ENCODE measurements at places on chromosomes 7 and 10. TPM values are rescaled to one million over a fixed set of nuclear protein-coding genes. Genes with fewer than 3 reads are reported as not detected.

The PRKAR2B gene
- total RNA-seq = 227 TPM

The HOXA11 gene
- total RNA-seq = not detected

The HOXA1 gene
- total RNA-seq = not detected

The C10orf105 gene
- under 0.01 TPM for total RNA-seq

The YAE1 gene
- total RNA-seq = 51.9 TPM

The HOGA1 gene
- total RNA-seq = 0.62 TPM

The ZNF32 gene
- total RNA-seq = 57.6 TPM

The ECD gene
- total RNA-seq = 28.7 TPM

The PARD3 gene
- 20.6 TPM for total RNA-seq

DNA sequence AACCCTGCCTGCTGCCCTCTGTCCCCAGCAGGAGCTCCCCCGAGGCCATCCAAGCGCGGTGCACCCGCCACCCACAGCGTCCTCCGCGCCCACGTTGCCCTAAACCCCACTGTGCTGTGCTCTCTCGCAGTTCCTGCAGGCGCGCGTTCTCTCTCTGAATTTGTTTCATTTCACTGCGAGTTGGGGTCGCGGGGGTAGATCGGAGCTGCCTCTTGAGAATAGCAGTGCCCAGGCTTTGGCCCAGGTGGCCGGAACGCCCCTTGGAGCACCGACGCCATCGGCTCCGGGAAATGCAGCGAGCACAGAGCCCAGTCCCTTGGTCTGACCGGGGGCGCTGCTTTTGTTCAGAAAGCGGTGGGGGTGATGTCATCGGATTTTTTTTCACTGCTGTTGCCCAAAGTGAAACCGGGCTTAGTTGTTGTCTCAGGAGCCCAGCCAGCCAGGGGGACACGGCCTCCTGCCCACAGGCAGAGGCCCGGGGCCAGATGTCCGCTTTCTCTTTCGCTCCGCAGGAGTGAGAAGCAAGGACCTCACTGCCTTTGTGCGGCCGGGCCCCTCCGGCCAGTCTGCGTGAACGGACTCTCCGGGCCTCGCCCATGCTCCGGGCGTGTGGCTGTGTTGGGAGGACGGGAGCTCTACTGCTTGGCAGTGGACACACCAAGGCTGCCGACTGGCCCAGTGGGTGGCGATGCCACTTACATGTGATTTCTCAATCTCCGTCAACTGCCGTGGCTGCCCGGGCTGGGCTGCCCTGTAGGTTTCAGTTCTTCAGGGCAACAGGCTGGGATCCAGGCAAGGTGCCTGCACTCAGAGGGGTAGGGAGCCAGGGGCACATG is 43.1 kb downstream of the FOXK1 start:
- DNase-seq = peak; percentile 69

DNA sequence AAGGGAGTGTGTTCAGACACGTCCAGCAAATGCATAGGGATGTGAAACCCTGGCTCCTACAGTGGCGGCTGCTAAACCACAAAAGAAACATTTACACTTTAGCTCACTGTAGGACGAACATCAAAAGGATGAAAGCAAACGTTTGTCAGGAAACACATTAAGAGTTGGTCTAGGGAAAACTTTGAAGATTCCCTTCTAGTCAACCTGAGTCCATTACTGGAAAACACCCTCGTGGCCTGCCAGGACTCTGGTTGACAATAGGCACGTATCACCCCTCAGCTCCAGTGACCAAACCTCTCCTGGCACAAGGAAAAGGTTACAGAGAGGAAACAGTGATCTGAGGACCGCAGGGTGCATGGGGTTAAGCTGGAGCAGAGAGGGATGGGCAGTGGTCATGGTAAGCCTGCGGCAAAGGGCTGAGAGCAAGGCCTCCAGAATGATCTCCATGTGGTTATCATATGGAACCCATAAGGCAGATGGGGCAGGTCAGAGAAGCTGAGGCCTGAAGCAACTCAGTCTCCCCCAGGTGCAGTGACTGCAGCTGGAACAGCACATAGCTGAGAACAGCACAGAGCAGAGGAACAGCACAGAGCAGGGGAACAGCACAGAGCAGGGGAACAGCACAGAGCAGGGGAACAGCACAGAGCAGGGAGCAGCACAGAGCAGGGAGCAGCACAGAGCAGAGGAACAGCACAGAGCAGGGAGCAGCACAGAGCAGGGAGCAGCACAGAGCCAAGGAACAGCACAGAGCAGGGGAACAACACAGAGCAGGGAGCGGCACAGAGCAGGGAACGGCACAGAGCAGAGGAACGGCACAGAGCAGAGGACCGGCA is 49.9 kb downstream of the CHST15 start:
- no peak for DNase-seq

- no peak for DNase-seq
Measured at GRCh38 chr10:14727924-14728323, 46.8 kb downstream of the FAM107B start.

DNA sequence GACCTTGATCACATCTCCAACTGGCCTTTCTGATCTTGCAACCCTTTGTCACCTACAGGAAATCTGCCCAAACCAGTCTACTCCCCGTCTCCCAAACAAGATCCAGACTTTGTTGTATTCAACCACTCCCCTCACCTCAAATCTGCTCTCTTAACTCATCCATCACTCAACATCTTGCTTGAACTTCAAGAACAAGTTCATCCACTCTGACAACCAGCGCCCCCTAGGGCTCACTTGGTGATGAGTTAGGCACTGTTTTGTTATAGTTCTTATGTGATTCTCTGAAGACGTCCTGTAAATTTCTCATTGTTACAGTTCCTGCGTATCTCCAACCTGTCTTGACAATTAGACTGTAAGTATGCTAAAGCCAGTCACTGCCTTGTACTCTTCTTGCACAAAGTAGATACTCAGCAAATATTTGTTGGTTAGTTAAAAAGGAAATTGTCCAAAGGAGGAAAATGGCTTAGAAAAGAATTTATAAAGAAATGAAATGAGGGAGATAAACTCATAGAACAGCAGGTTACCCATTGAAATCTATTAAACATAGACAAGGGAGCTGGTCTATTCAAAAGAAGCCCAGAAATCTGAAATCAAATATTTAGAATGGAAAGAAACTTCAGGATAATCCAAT is 5.3 kb downstream of the FRMD4A start:
- no peak for DNase-seq

DNA sequence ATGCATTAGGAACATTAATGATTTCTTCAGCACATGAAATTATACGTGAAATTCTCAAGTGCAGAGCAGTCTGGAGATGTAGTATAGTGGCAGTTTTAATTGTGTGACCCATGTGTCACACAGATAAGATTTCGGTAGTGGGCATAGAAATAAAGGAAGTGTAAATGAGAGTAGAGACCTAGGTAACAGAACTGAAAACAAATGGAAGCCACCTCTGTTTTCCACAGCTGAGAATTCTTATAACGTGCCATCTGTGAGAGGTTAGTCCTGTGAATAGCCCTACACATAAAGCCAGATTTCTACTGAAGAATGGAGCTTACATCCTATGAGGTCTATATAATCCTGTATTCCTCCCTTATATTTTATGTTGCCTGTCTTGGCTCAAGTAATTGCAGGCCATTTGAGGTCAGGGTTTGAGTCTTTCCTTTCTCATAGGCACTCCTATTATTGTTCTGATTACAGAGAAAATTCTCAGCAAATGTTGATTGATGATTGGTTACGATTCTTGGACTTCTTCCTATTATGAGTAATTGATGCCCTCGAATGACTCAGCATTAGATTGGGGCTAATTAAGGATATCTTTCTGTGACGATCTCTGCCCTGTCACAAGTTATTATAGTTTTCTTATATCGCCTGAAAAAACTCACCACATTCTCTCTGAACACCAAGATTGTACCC is 258.2 kb downstream of the KIF20B start:
- DNase-seq = no peak

GRCh38 chr10:70896551-70896950 is 8.2 kb upstream of the PCBD1 start:
- no peak for DNase-seq

GRCh38 chr7:51288896-51289622 is 27.6 kb downstream of the COBL start:
- no peak for DNase-seq

DNA sequence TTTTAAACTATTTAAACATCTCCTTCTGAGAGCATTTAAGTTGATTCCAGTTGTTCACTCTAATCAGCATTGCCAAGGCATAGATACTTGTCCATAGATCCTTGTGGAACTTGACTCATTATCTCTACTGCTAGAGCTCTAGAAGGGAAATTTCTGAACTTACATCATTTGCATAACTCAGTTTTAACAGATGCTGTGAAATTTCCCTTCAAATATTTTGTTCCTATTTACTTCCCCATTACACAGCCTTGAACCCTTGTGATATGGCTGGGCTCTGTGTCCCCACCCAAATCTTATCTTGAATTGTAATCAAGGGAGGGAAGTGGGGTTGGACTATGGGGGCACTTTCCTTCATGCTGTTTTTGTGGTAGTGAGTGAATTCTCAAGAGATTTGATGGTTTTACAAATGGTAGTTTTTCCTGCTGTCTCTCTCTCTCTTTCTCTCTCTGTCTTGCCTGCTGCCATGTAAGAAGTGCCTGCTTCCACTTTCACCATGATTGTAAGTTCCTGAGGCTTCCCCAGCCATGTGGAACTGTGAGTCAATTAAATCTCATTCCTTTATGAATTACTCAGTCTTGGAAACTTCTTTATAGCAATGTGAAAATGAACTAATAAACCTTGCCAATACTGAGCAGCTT is 25.4 kb downstream of the INSIG1 start:
- DNase-seq = no peak

DNA sequence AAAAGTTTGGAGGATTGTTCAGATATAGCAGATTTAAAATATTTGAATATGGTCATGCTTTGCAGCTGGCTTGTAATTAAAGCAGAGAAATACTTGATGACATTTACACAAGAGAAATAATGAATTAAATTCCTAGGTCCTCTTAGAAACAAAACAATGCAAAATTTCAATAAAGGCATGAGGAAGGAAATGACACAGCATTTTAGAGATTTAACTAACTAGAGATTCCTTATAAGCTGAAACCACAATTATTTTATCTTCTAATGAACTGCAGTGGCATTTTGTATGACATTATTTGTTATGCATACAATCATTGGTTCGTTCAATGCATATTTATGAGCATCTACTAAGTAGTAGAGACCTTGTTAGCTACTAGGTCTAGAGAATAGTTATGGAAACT is 490.9 kb downstream of the ZWINT start:
- no peak for DNase-seq

DNA sequence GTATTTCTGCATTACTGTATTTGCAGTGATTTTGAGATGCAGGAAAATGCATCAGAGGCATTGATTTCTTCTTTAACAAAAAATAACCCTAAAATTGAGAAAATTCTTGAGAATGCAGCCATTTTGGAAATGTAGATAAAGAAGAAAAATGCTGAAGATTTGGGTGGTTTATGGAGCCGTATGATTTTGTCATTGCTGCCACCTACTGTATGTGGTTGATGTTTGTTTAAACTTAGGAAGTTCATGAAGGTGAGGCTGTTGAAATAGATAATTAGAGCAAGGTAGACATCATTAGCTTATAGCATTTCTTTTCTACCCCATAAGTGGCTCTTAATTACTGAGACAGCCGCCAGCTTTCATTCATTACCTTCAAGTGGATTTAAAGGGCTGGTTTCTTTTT is 92.1 kb upstream of the SAMD8 start:
- DNase-seq = no peak

DNA sequence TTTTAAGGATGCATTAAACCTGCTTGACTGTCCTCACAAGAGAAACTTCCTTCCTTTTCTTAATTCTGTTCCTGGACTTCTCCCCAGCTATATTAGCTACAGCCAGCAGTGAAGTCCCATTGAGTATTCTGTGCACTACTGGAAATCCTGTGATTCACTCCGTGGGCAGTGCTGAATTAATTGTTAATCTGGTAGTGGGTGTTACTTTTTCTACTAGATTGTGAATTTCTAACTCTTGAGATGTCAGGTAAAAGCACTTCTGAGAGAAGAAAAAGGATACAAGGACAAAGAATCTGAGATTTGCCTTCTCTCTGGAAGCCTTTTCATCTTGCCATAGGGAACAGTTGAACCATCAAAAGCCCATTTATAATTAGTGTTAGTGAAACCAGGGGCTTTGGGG is 33.9 kb downstream of the CYCS start:
- DNase-seq = no peak

- DNase-seq = no peak
Measured at GRCh38 chr10:11086177-11086840, 68.6 kb downstream of the CELF2 start.

DNA sequence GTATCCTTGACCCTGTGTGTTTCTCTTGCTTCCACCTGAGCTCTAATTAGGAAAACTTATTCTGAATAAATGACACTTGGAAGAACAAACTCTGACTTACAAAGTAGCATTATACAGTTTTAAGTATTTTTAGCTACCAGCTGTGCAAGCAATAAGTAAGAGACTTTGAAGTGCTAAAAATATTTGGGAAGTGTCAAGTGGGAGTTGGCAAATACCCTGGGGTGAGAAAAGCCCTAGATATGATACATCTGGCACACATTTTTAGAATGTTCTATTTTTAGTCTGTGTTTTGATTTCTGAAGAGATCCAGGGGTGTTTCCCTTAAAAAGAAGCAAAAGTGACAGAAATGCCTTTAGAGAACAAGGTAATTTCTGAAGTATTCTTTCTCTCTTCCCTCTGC is 132.7 kb upstream of the TEX47 start:
- no peak for DNase-seq

DNA sequence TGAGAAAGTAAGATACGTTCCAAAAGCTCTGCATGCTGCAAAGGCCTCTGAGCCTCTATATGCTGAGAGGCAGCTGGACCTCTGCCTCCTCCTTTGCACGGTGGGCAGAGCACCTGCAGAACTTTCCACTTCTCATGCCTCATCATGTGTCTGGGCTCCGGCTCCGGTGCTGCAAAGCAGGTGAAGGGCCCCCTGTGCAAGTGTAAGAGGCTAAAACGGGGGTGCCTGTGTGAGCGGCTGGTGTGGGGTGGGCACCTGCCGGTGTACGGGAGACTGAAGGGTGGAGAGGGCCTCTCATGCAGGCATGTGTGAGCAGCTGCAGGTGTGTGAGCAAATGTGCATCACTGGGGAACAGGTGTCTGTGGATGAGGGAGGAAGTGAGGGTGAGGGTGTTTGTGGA is 121.0 kb downstream of the KCNMA1 start:
- DNase-seq = no peak

- no peak for DNase-seq
Measured at GRCh38 chr7:24898691-24899090, 81.3 kb downstream of the OSBPL3 start.

DNA sequence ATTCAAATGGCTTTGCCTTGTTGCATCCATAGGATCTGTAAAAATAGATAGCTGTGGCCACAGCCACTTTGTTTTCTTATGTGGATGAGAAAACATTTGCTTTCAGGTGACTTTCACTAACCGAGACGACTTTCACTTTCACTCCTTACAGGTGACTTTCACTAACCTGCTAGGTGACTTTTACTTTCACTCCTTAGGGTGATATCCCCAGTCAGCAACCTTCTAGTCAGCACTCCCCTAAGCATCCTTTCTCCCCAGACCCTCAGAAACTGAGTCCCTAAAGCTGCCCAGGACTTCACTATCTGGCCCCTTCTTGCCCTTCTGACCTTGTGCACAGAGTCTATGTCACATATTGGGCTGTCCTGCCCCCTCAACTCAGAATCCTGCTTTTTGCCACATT is 177.5 kb downstream of the RELN start:
- DNase-seq = no peak

GRCh38 chr7:130351791-130352090 is 7.1 kb downstream of the CPA5 start:
- no peak for DNase-seq

- no peak for DNase-seq
Measured at GRCh38 chr10:13674645-13675588, 88.2 kb downstream of the PRPF18 start.

Measured in occipital lobe (tissue), 3 donors.